ENCODE measurements at places on chromosomes 7 and 10.

- no peak for DNase-seq
Measured at GRCh38 chr7:39532832-39533231, 33.4 kb upstream of the YAE1 start.

DNA sequence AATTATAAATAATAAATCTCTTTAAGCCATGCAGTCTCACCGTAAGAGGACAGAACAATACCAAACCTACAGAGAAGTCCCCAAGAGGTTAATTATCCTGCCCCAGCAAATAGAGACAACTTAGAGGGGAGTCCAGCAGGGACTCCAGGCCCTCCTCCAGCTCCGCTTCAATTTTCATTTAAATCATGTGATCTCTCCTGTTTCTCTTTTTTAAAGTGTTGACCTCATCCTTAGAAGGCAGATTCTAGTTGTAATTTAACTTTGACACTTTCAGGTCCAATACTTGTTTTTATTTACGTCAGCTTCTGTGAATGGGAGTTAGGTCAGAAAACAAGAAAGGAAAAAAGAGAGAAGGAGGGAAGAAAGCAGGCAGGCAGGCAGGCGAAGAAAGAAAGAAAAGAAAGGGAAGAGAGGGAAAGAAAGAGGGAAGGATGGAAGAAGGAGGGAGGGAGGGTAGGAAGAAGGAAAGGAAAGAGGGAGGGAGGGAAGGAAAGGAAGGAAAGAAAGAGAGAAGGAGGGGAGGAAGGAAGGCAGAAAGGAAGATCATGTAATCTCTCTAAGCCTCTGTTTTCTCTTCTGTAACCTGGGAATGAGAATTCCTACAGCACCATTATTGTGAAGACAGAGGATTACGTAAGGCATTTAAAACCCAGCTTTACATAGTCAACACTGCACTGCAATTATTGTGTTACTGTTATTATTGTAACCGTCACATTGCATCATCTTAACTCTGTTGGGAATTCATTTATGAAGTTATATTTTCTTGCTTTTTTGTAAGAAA, 227.7 kb downstream of the SKIDA1 start:
- no peak for DNase-seq

DNA sequence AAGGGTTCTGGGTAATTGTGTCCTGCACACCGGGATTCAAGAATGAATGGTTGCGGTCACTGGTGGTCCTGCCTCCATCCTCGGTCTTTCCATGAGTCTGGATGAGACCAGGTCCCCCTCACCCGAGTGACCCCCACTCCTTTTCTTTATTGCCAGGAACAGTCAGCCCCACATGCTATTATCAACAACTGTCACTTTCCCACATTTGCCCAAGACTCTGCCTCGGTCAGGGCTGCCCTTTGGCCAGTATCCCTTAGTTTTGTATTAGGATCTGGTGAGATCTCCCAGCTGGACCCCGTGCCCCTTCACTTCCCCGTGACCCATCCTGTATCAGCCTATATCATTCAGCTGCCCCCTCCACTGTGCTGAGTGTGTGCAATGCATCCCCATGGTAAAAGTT, 288.3 kb downstream of the ADARB2 start:
- no peak for DNase-seq

DNA sequence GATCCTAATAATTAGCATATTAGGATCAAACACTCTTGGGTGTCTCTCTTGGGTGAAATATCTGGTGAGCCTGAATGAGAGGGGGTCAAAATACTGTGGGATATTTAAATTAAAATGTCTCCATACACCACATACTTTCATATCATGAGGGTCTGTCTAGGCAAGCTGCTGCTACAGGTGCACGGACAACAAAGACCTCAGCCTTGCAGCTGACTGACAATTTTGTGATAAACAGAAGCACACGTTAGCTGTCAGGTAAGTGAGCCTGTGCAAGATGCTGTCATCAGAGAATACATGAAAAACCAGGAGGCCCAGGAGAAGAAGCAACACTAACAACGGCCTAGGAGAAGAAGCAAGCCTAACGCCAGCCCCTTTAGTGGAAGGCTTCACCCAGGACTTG, 247.5 kb downstream of the ADARB2 start:
- DNase-seq, result no peak

GRCh38 chr10:490256-490655, 199.2 kb downstream of the DIP2C start:
- no peak for DNase-seq

DNA sequence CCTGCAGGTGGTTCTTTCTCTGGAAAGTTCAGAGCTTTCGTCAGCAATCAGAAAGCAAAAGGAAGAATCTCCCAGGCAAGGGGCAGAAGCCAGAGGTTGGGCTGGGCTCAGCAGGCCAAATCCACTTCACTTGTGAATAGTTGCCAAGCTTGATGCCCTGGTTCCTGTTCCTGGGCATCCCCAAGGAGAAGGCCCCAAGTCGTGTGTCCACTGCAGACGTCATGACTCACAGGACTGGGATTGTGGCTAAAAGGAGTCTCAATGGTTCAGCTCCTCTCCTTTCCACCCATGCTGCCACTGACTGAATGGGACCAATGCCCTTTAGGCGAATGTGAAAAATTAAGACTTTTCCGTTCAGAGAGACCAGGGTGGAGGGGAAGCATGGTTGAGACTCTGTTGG, 38.6 kb upstream of the TRIM8 start:
- no peak for DNase-seq

- DNase-seq, result no peak
Measured at GRCh38 chr10:35377050-35377728, 40.9 kb downstream of the CCNY start.

DNA sequence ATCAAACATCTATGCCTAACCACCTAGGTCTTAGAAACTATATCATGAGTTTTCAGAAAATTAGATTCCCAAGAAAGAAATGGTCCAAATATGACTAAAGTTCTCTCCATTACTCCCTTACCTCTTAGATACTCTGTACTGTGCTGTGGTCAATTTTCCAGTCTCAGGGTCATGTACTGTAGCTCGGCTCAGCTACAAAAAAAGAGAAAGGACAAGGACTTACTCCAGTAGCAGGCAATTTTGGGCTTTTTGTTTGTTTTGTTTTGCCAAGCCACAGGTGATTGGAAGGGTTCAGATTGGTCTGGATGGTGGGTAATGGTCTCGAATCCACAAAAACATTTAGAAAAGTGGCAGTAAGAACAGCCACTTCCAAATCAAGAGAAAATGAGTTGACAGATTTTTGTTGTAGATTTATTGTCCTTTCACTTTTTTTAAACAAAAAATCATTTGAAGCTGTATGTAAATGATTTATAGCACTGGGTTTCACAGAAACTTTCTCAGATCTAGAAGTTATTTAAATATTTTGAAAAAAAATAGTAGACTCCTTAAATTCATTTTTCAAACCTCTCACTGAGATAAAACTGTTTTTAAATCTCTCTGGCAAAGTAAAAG, 52.8 kb downstream of the P4HA1 start:
- no peak for DNase-seq

DNA sequence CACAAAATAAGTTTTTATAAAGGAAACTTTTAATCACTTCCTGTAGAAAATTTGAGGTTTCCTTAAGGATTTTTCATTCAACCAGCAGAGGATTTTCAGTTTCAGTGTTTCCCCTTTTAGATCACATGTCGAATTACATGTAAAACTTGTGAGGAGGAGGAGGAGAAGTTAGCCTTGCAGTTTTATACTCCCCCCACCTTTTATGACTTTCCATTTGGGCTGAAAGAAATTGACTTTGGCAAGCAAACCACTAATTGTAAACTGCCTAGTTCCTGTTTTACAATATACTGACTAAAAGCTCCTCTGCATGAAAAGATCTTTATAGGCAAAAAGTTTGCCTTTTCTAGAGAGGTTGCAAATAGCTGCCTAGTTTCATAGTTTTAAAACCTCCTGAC, 3.0 kb downstream of the BAMBI start:
- no peak for DNase-seq
